Cardiac muscle cell (in vitro differentiated cells and primary cell): ENCODE measurements at places on chromosomes 1 and 21. TPM values are rescaled to one million over a fixed set of nuclear protein-coding genes. Genes with fewer than 3 reads are reported as not detected.
A peak's percentile ranks its signal among the peaks of the same experiment; 100 is the strongest.

Gene GJB3
- not detected in 2 replicates for total RNA-seq

DNA sequence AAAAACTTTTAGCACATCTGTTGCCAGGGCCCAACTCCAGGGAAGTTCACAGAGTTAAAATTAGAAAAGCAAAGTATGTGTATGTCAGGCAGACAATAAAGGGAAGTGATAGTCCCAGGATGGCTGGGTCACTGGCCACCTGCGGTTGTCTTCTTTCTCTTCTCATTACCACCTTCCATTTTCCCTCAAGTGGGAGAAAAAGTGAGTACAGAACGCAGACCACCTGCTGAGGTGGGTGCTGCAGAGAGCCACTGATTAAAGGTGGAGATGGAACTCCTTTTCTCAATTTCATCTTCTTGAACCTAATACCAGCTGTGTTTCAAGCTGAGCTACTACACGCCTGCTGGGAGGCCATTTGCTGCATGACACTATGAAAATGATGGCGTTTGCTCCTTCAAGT lies 88.8 kb upstream of the PDE4B start:
- H3K4me3 ChIP-seq, result no peak overlapping the region
- no peaks in the 10 kb centered on the region for H3K27me3 ChIP-seq
- H3K4me1 ChIP-seq, result no peaks in the 10 kb centered on the region
- no peak overlapping the region for H3K27ac ChIP-seq

DNA sequence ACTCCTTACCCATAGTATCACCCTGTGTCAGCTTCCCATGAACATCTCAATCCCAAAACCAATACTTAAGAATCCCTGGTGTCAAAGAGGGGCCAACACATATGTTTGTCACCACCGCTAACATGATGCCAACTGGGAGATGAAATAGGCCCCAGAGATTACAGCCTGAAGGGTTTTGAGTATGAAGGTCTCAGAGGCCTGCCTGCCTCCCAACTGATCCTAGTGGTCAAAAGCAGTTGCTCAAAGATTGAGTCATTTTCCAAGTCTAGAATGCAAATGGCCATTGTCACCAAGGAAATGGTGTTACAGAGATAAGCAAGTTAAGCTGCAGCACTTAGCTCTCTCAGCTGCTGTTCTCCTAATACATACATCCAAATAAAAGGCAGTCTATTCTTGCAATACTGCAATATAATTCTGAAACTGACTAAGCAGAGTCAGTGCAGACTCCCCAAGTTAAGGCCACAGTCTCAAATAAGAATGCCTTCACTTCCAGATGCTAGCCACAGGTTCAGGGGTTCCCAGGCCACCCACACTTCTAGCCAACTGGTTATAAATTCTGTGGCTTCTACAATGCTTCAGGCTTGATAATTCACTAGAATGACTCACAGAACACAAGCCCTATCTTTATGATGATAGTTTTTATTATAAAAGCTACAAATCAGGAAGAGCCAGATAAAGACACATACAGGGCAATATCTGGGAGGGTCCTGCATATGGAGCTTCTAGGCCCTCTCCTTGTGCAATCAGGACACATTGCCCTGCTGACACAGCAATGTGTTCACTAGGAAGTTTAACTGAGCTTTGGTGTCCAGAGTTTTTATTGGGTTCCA lies 18.7 kb downstream of the DUSP10 start:
- H3K27ac ChIP-seq, result no peak overlapping the region
- DNase-seq, result no peak
- no peaks in the 10 kb centered on the region for H3K36me3 ChIP-seq
- peaks cover 15% of the 10 kb centered on the region for H3K4me1 ChIP-seq

Gene NR0B2
- total RNA-seq, result 3.3 and 3.9 TPM in 2 replicates

Gene OR2T11
- not detected in 2 replicates for total RNA-seq

Gene UBXN10
- total RNA-seq, result 1.8 TPM in 2 replicates

Gene COL16A1
- 75.8 and 120 TPM in 2 replicates for total RNA-seq

- H3K4me1 ChIP-seq, result peaks cover 50% of the 10 kb centered on the region
- H3K4me3 ChIP-seq, result no peak overlapping the region
- H3K27ac ChIP-seq, result peak overlapping the region; percentile 27
- DNase-seq, result peak; percentile 49
- H3K36me3 ChIP-seq, result no peaks in the 10 kb centered on the region
- no peaks in the 10 kb centered on the region for H3K27me3 ChIP-seq
Measured at GRCh38 chr1:216458812-216459211, 35.6 kb upstream of the USH2A start.

DNA sequence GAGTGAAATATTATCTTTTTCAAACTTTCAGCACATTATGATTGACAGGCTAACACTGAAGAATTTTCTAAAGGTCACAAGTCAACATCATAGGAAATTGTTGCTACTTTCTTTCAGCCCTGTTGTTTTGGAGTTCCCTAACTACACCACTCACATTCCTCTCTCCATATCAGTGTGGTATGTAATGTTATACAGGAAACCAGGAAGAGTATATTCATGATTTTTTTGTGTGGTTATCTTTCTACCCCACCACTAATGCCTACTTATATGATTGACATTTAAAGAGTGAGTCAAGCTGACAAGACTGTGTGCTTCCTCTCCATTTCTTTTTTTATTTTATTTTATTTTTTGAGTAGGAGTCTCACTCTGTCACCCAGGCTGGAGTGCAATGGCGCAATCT lies 47.8 kb upstream of the PRDM2 start:
- H3K36me3 ChIP-seq, result no peaks in the 10 kb centered on the region
- no peaks in the 10 kb centered on the region for H3K4me1 ChIP-seq
- no peak overlapping the region for H3K4me3 ChIP-seq
- no peak for DNase-seq
- H3K27ac ChIP-seq, result no peak overlapping the region
- no peaks in the 10 kb centered on the region for H3K27me3 ChIP-seq

Gene TTC22
- 0.04 TPM in 1 of 2 replicates, not detected in the other for total RNA-seq

DNA sequence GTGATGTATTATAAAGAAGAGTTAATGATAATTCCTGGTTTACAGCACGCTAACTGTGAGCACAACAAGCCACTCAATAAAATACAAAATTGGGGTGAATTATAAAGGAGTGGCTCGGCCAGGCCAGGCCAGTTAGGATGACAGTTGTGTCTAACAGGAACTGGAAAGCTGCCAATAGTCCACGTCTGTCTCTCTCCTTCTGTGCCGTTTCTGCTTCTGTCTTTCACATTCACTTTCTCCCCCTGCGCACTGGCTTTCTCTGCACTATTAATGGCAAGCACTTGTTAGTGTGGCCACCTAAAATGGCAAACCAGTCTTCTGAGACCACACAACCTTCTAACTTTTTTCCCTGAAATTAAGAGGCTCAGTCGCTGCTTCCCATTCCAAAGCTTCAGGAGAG lies 394.3 kb downstream of the NTNG1 start:
- no peaks in the 10 kb centered on the region for H3K27me3 ChIP-seq
- no peaks in the 10 kb centered on the region for H3K4me1 ChIP-seq
- H3K27ac ChIP-seq, result no peak overlapping the region
- H3K4me3 ChIP-seq, result no peak overlapping the region
- H3K36me3 ChIP-seq, result no peaks in the 10 kb centered on the region

- DNase-seq, result no peak
- H3K4me1 ChIP-seq, result no peaks in the 10 kb centered on the region
- H3K27me3 ChIP-seq, result no peaks in the 10 kb centered on the region
- no peak overlapping the region for H3K27ac ChIP-seq
- no peaks in the 10 kb centered on the region for H3K36me3 ChIP-seq
Measured at GRCh38 chr21:42568866-42569731, 55.4 kb downstream of the SLC37A1 start.

DNA sequence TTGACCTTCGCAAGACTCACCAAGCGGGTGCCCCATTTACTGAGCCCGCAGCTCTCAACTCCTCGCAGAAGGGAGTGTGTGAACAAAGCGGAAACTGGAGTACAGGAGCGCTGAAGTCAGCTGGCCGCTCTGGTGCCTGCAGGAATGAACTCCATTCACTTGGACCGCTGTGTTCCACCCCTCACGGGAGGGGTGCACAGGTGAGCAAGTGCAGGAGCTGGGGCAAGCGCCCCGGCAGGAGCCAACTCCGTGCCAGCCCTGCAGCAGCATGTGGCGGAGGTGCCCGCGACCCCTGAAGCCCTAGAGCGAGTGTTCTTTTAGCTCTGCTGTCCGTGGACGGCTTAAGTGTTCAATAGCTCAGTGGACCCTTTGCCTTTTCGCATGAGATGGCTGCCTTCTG lies 471.6 kb upstream of the ADGRL4 start:
- no peak overlapping the region for H3K4me3 ChIP-seq
- no peak for DNase-seq
- H3K27ac ChIP-seq, result no peak overlapping the region
- H3K27me3 ChIP-seq, result no peaks in the 10 kb centered on the region
- H3K4me1 ChIP-seq, result no peaks in the 10 kb centered on the region

GRCh38 chr1:25837262-25837875 lies 17.6 kb downstream of the MTFR1L start:
- no peak overlapping the region for H3K4me3 ChIP-seq
- peaks cover 5% of the 10 kb centered on the region for H3K4me1 ChIP-seq
- no peaks in the 10 kb centered on the region for H3K27me3 ChIP-seq
- peaks cover 15% of the 10 kb centered on the region for H3K36me3 ChIP-seq
- DNase-seq, result no peak

GRCh38 chr1:97201641-97202040 lies 480.1 kb downstream of the PTBP2 start:
- H3K4me1 ChIP-seq, result no peaks in the 10 kb centered on the region
- no peak overlapping the region for H3K4me3 ChIP-seq
- no peaks in the 10 kb centered on the region for H3K36me3 ChIP-seq

Gene TGFB2
- 107 and 171 TPM in 2 replicates for total RNA-seq

DNA sequence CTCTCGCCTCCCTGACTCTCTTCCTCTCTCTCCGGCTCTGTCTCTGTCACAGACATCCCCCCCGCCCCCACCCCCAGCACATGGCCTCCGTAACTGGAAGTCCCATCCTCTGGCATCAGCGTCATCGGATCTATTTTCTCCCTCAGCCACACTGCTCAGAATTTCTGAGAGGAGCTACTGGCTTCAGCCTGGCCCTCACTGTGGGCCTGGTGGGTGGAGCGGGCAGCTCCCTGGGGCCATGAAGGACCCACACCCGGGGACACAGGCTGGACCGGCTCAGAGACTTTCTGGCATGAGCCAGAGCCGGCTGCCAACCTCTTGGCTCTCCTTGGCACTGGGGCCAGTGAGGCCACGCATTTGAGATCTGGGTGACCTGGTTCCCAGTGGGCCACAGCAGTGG lies 61.2 kb upstream of the CASZ1 start:
- DNase-seq, result no peak
- no peak overlapping the region for H3K4me3 ChIP-seq
- no peaks in the 10 kb centered on the region for H3K27me3 ChIP-seq
- no peak overlapping the region for H3K27ac ChIP-seq

DNA sequence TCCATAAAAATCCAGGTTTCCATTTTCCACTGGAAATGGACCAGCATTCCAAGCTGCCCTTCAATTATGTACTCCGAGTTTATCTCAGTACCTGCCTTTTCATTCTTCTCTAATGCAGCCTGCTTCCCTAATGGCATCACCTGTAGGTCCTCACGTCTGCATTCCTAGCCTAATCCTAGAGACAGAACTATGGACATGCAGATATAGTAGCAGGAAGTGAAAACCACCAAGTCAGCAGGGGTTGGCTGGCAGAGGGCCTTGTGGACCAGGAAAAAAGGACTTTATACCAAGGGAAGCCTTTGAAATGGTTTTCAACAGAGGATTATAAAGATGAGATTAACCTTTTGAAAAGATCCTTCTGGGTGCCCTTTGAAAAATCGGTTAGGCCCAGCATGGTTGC lies 135.7 kb upstream of the L1TD1 start:
- DNase-seq, result no peak
- H3K4me1 ChIP-seq, result peaks cover 5% of the 10 kb centered on the region
- no peak overlapping the region for H3K4me3 ChIP-seq
- H3K27me3 ChIP-seq, result no peaks in the 10 kb centered on the region
- no peaks in the 10 kb centered on the region for H3K36me3 ChIP-seq
- peak overlapping the region; percentile 7 for H3K27ac ChIP-seq

DNA sequence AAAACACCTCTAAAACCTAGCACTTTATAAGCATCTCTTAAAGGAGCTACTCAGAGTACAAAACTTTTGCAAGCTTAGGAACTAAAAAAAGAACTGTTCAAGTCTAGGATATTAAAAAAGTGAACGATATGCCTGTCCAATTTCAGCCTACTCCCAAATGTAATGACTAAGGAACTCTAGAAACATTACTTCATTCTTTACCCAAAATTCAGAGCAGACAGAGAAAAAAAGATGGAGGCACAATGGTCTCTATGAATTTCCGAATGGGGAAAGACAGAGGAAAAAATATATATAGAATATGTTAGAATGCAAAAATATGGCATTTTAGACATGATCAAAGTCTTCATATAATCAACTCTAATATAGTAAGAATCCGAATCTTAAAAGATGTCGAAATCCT lies 61.2 kb downstream of the TP53BP2 start:
- peaks cover 29% of the 10 kb centered on the region for H3K4me1 ChIP-seq
- no peak overlapping the region for H3K4me3 ChIP-seq
- no peak for DNase-seq
- H3K27me3 ChIP-seq, result no peaks in the 10 kb centered on the region
- peaks cover 23% of the 10 kb centered on the region for H3K36me3 ChIP-seq

DNA sequence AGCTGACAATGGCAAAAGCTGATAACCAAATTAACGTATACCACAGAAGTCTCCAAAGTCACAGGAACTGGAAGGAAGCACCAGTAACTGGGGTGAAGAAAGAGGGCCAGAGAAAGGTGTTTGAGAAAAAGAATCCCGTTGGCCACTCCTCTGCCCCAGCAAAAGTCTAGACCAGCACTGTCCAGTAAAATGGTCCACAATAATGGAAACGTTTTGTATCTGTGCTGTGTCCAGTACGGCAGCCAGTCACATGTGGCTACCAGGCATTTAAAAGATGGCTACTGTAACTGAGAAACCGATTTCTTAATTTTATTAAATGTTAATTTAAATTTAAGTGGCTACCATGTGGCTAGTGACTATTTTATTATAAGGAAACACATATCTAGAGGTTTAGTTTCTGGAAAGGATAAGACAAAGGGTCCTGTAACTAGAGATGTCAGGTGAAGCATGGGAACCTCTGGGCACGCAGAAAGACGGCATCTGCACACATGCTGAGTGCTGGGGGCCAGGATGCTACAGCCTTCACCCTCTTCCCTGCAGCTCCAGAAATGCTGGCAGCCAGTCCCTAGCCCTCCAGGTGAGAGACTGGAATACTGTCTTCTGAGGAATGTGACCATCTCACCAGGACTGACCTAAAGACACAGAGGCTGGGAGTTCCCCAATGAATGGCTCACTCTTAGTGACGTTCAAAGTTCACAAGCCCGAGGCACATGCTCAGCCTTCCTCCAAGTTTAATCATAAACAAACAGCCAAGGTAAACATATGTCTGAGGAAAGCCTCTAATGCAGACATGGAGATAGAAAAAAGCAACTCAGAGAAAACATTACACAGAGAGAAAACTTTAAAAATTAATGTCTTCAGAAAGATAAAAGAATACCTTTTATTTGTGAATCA lies 50.7 kb downstream of the JAK1 start:
- H3K27me3 ChIP-seq, result no peaks in the 10 kb centered on the region
- no peaks in the 10 kb centered on the region for H3K36me3 ChIP-seq
- no peak for DNase-seq
- H3K4me3 ChIP-seq, result no peak overlapping the region

- DNase-seq, result no peak
- no peak overlapping the region for H3K4me3 ChIP-seq
- no peaks in the 10 kb centered on the region for H3K36me3 ChIP-seq
Measured at GRCh38 chr1:67383999-67384638, 46.1 kb downstream of the SERBP1 start.
